ENCODE measurements at places on chromosomes 5 and 9.
A peak's percentile ranks its signal among the peaks of the same experiment; 100 is the strongest.

DNA sequence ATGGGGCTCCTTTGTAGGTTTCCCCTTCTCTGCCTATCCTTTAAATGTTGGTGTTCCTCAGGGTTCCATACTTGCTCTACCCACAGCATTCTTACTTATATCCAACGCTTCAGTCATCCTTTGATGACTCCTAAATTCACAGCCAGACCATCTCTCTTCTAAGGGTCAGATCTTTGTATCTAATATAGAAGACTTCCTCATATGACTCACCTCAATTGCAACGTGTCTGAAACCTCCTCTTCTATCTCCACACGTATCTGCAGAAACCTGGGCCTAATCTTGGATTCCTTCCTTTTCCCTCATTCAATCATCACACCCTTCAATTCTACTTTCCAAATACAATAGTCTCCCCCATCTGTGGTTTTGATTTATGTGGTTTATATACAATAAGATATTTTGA, 68.3 kb downstream of the HMGCR start:
- DNase-seq = peak; percentile 1

- peak; percentile 68 for DNase-seq
Measured at GRCh38 chr5:96816411-96816939, 8.7 kb upstream of the ERAP1 start.

GRCh38 chr5:104295991-104296390, 733.4 kb upstream of the NUDT12 start:
- DNase-seq = no peak

DNA sequence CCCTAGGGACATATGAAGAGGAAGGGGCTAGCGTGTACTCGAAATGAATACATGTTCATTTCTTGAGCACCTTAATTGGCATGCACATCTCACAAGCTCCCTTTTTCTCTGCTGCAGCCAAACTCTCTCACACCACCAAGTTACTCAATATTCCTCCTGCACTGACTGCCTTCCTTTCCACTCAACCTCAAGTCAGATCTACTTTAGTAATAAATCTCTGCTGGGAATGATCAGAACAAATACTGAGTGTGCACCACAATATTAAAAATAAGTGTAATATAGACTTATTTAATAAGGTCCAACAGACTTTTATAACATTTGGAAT, 995.8 kb upstream of the WWC1 start:
- DNase-seq = no peak

GRCh38 chr5:158886086-158886485, 213.6 kb downstream of the EBF1 start:
- DNase-seq = no peak

GRCh38 chr5:30600892-30601291, 592.6 kb upstream of the CDH6 start:
- DNase-seq = no peak

GRCh38 chr9:129208207-129209032, 30.4 kb upstream of the IER5L start:
- no peak for DNase-seq

Data from activated CD4-positive, alpha-beta T cell treated with anti-CD3 and anti-CD28 coated beads, Interleukin-2, amount 50 U/mL, for 16 hours (primary cell).